ENCODE measurements at places on chromosomes 5 and 9. TPM values are rescaled to one million over a fixed set of nuclear protein-coding genes. Genes with fewer than 3 reads are reported as not detected.
A peak's percentile ranks its signal among the peaks of the same experiment; 100 is the strongest.

- DNase-seq = no peak
Measured at GRCh38 chr5:15082096-15082495, 210.5 kb upstream of the ANKH start.

DNA sequence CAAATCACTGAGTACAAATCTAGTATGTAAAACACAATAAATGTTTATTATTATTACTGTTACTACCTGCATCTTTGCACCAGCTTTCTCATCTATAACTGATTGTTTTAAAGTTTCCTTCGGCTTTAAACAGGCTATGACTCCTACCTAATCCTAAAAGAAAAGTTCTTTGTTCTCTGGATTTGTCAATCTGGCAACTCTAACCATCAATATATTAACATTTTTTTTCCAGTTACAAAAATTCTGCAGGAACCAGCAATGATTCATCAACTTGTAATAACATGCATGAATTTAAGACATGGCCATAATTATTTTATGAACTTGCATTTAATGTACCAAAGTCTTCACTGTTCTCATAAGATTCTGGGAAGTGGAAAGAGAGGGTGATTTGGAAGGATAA lies 228.5 kb downstream of the PIK3R1 start:
- no peak for DNase-seq

CNTNAP3 gene
- 15.9 TPM for total RNA-seq

SPATA31E1 gene
- total RNA-seq = not detected

SH3PXD2B gene
- total RNA-seq = 114 TPM

GRCh38 chr5:178247481-178248456 lies 15.2 kb upstream of the PHYKPL start:
- no peak for DNase-seq

DNA sequence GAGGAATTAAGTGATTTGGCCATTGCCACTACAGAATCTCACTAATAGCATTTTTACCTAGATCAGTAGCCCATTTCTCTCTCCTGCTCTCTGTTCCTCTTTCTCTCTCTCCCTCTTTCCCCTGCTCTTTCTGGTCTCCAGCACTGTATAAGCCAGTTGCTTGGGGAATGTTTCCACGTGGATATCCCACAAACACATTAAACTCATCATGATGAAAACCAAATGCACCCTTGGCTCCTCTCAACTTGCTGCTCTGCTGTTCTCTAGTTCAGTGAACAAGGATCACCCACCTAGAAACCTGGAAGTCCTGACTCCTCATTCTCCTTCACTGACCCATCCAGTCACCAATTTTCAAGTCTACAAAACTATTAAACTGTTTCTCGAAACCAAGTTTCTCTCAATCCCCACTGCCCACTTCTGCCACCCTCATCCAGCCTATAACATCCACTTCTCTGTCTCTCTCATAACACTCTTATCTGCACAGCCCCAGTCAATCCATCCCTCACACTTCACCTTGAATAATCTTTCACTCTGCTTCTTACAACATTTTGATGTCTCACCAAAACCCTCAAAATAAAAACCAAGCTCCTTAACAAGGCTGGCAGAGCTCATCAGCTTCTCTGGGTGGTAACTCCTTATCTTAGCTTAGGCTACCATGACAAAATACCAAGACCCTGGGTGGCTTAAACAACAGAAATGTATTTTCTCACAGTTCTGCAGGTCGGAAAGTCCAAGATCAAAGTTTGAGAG lies 79.3 kb downstream of the ARL15 start:
- no peak for DNase-seq

RECK gene
- total RNA-seq = 30.3 TPM

DNA sequence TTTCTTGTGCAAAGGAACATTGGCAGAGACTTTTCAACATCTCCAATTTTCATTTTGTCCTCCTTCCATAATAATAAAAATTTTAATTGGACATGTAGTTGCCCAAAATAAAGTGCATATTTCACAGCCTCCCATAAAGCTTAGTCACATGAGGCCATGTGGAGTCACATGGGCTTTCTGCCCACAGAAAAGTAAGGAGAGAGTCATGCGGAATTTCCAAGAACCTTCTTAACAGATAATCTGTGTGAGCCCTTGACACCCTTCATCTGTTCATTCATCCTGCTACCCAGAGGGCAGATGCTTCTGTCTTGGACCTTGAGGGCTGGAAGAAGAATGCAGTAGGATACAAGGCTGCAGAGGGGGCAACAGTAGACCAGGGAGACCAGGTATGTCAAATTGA lies 60.7 kb downstream of the APTX start:
- no peak for DNase-seq

- no peak for DNase-seq
Measured at GRCh38 chr5:39016587-39017275, 57.5 kb downstream of the RICTOR start.

DNA sequence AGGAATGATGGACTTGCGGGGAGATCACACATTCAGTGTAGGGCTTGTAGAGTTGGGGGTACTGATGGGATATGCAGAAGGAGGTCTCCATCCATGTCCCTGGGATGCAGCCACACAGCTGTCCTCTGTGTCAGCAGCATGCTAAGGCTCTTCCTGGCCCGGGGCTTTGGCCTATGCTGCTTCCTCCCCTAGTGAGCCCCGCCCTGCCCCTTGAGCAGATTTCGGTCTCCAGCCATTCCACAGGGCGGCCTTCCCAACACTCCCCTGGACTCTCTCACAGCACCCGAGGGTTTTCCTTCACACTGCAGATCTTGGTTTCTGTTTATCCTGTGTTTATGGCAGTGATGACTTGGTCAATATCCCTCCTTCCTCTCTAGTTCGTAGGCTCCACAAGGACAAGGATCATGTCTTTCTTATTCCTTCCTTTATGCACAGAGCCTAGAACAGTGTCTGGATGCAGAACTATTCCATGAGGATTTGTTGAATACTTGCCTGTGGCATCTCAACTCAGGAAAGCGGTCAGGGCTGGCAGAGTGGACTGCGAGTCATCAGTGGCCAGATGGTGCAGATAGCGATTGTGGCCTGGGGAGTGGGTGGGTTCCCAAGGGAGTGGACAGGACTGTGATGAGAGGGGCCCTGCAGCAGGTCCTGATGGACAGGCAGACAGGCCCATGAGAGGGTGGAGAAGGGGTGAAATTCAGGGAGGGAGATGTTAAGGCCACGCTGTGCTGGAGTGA lies 114.2 kb downstream of the RGS3 start:
- DNase-seq = peak; percentile 81

SLC4A9 gene
- not detected for total RNA-seq

- DNase-seq = no peak
Measured at GRCh38 chr9:93287189-93287552, 103.2 kb downstream of the WNK2 start.

ARID3C gene
- total RNA-seq = not detected

DNA sequence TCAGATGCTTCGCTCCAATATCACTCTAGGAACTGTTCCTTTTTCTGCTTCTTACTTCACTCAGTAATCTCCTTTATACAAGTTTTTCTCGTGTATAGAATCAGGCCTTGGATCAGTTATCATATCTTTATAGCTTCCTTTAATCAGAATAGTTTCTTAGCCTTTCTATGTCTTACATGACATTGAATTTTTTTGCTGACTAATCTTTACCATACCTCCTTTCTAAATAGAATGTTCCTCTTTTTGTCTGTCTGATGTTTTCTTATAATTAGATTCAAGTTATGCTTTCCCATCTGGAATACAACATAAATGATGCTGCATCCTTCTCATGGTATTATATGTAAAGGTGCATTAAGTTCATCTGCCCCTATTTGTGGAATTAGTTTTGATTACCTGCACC lies 40.2 kb upstream of the TYRP1 start:
- no peak for DNase-seq

Measured in posterior vena cava (tissue), 2 donors.